ENCODE measurements at places on chromosomes 16 and 17.
A peak's percentile ranks its signal among the peaks of the same experiment; 100 is the strongest.

DNA sequence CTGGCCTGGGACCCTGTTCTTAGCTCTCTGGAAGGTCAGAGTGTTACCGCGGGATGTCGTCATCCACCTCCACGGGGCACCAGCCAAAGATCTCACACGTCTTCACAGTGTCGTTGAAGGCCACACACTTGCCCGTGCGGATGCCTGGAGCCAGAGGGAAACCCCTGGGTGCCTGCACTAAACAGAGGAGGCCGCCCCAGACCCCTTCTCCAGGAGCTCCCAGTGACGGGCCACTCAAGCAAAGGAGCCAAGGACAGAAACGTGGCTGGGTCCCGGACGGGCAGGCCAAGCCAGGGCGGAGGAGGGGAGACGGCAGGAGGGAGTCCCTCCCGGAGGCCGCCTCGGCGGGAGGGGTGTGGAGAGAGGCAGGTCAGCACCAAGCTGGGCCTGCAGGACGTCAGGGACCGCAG, 11.0 kb upstream of the CAMKK1 start:
- peak; percentile 41 for DNase-seq

- no peak for DNase-seq
Measured at GRCh38 chr17:17782523-17783115, 54.2 kb downstream of the SREBF1 start.

DNA sequence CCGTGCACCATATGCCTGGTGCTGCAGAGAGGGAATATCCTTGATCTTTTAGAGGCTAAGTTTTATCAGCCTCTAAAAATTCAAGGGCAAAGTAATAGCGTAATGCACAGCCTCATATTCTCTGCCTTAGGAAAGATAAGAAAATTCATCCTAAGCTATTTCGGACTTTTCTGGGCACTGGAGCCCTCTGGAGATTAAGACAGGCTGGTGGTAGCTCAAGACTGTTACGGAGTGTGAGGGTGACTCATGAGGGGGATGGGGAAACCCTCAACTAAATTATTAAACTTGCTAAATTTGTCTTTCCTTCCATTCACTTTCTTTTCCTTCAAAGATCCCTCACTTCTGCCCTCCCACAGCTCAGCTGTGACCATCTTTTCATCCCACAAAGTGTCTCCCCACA, 73.3 kb downstream of the RPH3AL start:
- DNase-seq, result peak; percentile 6

DNA sequence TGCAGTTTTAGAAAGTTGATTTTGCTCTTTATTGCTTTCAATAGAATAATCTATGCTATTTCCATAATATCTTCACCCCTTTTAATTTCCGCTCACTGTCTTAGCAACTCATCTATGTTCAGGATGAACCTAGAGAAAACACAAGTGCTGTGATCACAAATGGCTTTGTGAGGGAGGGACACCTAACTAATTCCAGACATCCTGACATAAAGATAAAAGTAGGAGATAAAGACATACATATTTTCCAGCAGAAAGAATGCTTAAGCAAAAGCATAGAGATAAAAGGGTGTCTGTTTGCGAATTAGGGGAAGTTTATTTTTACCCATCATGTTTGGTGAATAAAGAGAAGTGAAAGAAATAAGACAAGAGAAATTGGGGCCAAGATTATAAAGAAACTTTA, 254.2 kb downstream of the KCNJ2 start:
- DNase-seq, result no peak

DNA sequence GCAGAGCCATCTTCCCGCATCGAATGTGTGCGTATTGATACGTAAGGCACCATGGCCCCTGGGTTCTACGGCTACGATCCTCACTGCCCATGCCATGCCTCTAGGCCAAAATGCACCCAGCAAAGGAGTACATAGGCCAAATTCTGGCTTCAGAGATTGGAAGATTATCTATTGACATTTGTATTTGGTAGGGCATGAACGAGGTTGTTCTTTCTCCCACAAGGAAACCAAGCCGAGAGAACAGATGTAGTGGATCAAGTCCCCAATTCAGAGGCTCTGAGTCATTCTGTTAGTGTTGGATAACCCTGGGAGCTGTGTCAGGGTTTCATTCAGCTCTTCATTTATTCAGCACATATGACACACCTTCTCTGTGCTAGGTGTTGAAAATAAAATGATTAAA, 36.5 kb downstream of the HOXB1 start:
- DNase-seq, result no peak

DNA sequence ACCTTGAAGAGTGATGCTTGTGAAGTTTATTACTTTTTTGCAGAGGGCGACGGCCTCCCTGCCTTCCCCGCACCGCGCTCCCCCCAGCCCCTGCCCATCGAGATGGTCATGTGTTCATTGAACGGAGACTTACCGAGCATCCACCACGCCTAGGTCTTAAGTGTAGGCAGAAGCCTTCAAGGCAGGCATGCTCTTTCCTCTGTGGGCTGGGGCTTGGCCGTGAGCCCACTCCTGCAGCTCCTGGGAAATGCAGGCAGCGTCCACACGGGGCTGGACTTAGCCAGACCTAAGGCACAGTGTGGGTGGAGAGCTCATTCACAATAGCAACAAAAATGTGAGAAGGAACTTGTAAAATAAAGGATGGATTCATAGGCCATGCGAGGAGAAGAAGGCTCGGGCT, 19.2 kb downstream of the RNF213 start:
- peak; percentile 79 for DNase-seq

DNA sequence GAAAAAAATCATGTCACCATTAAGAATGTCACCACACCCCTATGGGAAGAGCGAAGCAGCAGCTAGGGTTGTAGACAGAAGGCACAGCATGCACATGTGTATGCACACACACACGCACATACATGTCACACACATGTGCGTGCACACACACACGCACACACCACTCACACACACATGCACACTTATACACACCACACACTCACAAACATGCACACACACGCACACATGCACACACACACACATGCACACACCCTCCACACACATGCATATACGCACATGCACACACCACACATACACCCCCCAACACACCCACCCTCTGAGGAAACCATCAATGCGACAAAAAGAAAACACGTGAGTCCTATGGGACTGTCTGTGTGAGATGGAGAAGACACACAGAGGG, 205.4 kb downstream of the ENGASE start:
- DNase-seq, result no peak

DNA sequence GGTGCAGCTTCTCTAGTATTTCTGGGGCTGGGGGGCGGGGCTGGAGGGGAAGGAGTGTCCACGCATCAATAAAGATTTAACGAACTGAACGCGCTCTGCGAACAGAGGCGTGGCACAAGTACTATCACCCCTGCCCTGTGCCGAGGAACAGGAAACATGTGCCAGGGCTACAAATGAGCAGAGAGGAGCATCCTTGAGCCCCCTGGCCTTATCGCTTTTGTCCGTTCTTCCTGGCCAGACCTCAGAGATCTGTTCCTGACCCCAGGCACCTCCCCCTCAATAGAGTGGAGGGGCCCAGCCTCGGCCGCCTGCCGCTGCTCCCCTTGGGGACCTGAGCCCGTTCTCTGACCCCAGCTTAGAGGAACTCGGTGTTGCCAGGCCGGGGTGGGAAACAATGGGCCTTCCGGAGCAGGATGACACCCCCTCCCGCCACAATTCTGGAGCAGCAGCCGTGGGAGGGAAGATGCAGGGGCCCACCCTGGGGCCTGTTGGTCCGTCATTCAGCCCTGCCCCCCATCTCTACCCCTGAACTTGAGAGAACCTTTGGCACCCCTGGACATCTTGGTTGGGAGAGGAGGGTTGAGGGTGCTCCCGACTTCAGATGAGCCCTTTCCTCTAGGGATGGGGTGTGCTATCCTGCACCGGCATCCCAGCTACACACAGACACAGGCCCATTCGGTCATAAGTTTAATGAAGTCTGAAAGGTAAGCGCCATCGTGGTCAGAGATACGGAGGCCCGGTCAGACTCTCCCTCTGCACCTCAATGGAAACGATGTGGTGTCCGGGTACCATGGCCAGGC, 1.1 kb downstream of the NAA38 start:
- peak; percentile 66 for DNase-seq

GRCh38 chr17:79532107-79532790, 78.6 kb downstream of the RBFOX3 start:
- DNase-seq, result peak; percentile 19

DNA sequence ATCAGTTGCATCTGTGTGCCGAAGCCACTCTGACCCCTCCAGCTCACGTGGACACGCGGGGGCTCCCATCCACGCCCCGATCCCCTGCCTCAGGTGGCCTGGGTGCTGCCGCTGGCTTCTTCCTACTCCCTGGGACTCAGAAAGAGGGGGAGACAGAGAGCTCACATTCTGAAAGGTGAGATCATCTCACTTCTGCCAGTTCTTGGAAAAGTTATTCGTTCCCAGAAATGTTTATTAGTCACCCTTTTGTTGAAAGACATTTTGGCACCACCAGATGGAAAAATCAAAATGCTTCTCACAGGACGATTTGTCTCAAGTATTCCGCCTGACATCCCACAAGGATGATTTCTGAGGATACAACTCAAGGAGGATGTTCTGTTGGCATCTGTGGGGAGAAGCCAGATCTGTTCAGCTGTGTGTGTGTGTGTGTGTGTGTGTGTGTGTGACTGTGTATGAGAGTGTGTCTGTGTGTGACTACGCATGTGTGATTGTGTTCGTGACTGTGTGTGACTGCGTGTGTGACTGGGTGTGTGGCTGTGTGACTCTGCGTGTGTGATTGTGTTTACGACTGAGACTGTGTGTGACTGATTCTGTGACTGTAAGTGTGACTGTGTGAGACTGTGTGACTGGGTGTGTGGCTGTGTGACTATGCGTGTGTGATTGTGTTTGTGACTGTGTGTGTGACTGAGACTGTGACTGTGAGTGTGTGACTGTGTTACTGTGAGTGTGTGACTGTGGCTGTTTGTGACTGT, 207.3 kb downstream of the NTN1 start:
- no peak for DNase-seq

- no peak for DNase-seq
Measured at GRCh38 chr16:12341966-12342365, 365.4 kb downstream of the SNX29 start.

- DNase-seq, result no peak
Measured at GRCh38 chr17:80529104-80529903, 15.3 kb upstream of the RPTOR start.

GRCh38 chr17:82052638-82053059, 951 bp downstream of the GPS1 start:
- no peak for DNase-seq

GRCh38 chr16:47523342-47524006, 62.3 kb downstream of the PHKB start:
- DNase-seq, result no peak

- no peak for DNase-seq
Measured at GRCh38 chr17:58334256-58334655, 5.7 kb upstream of the TSPOAP1 start.

GRCh38 chr17:28925912-28926365, 23.1 kb upstream of the DHRS13 start:
- DNase-seq, result no peak

DNA sequence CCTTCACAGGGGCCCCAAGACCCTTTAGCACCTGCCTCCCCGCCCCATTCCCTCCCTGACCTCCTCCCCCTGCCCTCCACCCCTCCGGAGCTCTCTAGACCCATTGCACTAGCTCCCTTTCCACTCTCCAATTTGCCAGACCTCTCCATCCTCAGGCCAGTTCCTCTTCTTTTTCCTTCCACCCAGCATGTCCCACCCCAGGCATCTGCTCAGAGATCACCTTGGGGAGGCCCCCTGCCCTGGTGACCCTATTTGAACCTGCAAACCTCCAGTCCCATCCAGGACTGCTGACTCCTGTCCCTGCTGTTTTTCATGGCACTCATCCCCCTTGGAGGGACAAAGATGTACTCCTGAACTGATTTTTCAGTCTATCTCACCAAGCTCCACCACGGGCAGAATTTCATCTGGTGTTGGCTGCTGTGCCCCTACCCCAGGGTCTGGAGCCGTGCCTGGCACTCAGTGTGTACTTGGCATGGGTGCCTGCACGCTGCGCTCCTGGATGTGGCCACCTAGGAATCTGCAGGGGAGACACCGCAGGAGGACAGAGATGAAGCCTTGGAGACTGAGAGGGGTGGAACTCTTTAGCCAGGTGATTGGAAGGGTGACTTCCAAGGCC, 85.6 kb upstream of the CACNG5 start:
- DNase-seq, result no peak

GRCh38 chr16:83630979-83631378, 176.8 kb upstream of the HSBP1 start:
- no peak for DNase-seq

DNA sequence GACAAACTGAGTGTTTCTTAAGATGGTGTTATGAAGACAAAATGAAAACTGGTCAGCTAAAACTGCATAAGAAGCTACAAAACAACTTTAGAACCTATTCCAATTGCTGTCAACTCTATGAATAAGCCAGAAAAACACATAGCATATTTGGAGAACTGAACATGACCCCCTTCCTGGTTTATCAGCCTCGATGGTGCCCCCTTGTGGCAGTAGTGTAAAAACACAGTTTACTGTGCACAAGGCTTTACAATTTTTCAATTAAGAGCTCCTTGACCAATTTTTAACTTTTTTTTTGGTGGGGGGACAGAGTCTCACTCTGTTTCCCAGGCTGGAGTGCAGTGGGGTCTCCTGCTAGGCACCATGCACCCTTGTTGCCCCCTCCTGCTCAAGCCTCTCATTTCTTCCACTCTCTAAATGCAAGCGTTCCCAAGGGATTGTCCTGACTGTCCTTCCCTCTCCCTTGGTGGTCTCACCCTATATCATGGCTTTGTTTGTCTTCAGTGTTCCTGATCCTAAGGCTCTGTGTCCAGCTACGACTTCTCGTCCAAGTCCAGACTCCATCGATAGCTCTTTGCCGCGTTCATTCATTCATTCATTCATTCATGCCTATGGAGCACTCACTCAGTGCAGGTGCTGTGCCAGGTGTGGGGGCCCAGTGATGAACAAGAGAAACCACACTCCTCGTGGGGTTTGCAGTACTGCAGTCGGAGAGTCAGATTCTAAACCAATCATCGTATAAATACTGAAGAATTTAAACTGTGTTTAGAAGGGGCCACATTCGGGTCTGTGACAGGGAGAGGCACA, 7.5 kb downstream of the EIF1 start:
- no peak for DNase-seq

- DNase-seq, result no peak
Measured at GRCh38 chr16:30747331-30747730, 894 bp upstream of the PHKG2 start.

DNA sequence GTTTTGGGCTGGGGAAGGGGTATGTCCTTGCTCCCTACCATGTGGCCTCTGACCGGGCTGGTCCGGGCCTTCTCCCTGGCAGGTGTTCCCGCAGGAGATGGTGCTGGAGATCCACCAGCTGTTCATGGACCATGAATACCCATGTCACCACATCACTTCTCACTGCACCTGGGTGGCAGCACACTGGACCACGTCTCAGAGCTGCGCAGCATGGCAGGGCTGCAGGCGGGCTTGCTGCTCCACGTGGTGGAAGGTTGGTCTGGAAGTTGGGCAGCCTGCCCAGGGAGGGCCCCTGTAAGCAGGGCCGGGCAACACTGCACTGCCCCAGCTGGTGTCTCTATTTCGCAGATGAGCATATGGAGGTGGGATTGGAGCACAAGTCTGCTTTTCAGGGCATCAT, 169.5 kb upstream of the ZNF267 start:
- no peak for DNase-seq

- DNase-seq, result no peak
Measured at GRCh38 chr16:76899767-76900166, 291.2 kb upstream of the MON1B start.

Measured in aorta (tissue), 5 donors.